ENCODE measurements at places on chromosomes 7 and 10. TPM values are rescaled to one million over a fixed set of nuclear protein-coding genes. Genes with fewer than 3 reads are reported as not detected.

Gene FAM237B
- total RNA-seq = not detected

Gene AS3MT
- 0.34 TPM for total RNA-seq

Gene FEZF1
- total RNA-seq = 0.61 TPM

Gene MYH16
- total RNA-seq = 0.11 TPM

Gene SSC4D
- total RNA-seq = 6.0 TPM

GRCh38 chr7:94398841-94399240, 4.1 kb downstream of the COL1A2 start:
- H3K4me3 ChIP-seq = peak overlapping the region; percentile 97
- H3K36me3 ChIP-seq = peaks cover 63% of the 10 kb centered on the region
- H3K27me3 ChIP-seq = no peaks in the 10 kb centered on the region
- DNase-seq = no peak

DNA sequence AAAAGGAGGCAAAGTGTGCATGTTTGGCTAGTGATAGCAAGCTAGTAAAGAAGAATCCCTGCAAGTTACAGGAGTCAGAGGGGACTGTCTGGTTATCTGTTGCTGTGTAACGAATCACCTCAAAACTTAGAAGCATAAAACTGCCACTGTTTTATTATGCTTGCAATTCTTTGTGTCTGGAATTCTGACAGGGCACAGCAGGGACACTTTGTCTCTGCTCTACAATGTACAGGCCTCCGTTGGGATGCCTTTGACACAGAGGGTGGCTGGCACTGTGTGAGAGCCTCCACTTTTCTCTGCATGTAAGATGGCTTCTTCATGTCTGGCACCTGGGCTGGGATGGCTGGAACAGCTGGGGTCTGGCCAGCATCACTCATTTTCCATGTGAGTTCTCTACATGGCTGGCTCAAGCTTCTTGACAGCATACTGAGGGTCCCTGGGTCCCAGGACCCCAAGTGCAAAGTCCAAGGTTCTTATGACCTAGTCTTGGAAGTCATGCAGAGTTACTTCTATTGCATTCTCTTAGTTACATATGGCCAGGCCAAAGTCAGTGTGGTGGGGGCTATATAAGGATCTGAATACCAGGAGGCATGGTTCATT, 276.9 kb downstream of the RPS24 start:
- H3K27me3 ChIP-seq = peaks cover 7% of the 10 kb centered on the region
- no peaks in the 10 kb centered on the region for H3K4me1 ChIP-seq
- no peaks in the 10 kb centered on the region for H3K36me3 ChIP-seq
- no peak for DNase-seq
- no peak overlapping the region for H3K4me3 ChIP-seq
- no peak overlapping the region for H3K27ac ChIP-seq

DNA sequence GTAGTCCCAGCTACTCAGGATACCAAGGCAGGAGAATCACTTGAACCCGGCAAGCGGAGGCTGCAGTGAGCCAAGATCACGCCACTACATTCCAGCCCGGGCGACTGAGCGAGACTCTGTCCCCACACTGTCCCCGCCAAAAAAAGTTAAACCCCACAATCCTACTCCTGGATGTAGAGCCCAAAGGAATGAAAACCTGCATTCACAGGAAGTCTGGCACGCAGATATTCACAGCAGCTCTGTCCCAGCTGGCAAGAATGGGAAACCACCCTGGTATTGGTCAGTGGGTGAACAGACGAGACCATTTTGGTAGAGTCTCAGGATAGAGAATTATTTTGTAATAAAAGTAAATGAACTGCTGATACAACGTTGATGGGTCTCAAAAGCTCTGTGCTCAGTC, 225.2 kb downstream of the MAD1L1 start:
- H3K4me3 ChIP-seq = no peak overlapping the region
- H3K36me3 ChIP-seq = no peaks in the 10 kb centered on the region
- H3K27ac ChIP-seq = no peak overlapping the region
- no peak for DNase-seq
- H3K27me3 ChIP-seq = no peaks in the 10 kb centered on the region

- DNase-seq = no peak
- no peak overlapping the region for H3K4me3 ChIP-seq
- no peak overlapping the region for H3K27ac ChIP-seq
- H3K27me3 ChIP-seq = no peaks in the 10 kb centered on the region
- peaks cover 6% of the 10 kb centered on the region for H3K36me3 ChIP-seq
- peaks cover 8% of the 10 kb centered on the region for H3K4me1 ChIP-seq
Observed at GRCh38 chr10:100970076-100970913, 991 bp downstream of the SEMA4G start.

DNA sequence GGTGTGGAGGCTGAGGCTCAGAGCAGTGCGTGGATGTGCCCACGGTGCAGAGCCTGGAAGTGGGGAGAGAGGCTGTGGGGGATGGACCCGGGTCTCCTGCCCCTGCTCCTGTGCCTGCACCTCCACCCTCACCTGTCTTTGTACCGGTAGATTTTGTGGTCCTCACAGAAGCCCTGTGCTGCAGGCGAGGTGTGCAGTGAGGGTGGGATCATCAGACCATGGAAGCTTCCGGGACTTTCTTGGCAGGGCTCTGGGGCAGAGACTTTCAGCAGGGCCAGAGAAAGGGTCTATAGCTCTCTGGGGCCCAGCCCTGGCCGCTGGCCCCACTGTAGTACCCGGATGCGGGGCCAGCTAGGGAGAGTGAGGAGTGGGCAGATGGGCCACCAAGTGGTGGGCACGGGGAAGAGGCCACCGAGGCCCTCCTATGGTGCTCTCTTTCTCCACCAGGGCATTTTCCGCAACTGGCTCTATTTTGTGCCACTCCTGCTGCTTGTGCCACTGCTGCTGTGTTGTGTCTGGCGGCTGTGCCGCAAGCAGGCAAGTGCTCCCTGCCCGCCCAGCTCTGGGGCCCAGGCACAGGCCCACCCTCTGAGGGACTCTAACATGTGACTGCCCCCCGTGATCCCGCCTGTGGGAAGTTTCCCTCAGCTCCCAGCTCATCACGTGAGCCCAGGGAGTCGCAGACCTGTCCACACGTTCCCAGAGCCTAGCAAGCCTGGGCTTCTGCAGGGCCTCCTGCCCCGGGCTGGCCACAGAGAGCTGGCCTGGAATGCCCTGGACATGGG, 22.1 kb downstream of the ANTXRL start:
- no peak overlapping the region for H3K27ac ChIP-seq
- no peak for DNase-seq
- no peaks in the 10 kb centered on the region for H3K36me3 ChIP-seq
- H3K27me3 ChIP-seq = no peaks in the 10 kb centered on the region

GRCh38 chr10:26881600-26882331, 21.0 kb upstream of the ABI1 start:
- H3K27me3 ChIP-seq = peaks cover 3% of the 10 kb centered on the region
- H3K36me3 ChIP-seq = no peaks in the 10 kb centered on the region
- H3K27ac ChIP-seq = no peak overlapping the region
- DNase-seq = peak; percentile 47
